ENCODE measurements at places on chromosomes 3 and 15.

- ATAC-seq = peak; percentile 81
Measured at GRCh38 chr3:46566040-46566641, at the start of gene LRRC2. Gene LRRC2 (minus strand): TSS chr3:46566302. CDS start chr3:46551591, 14,711 bp downstream.

DNA sequence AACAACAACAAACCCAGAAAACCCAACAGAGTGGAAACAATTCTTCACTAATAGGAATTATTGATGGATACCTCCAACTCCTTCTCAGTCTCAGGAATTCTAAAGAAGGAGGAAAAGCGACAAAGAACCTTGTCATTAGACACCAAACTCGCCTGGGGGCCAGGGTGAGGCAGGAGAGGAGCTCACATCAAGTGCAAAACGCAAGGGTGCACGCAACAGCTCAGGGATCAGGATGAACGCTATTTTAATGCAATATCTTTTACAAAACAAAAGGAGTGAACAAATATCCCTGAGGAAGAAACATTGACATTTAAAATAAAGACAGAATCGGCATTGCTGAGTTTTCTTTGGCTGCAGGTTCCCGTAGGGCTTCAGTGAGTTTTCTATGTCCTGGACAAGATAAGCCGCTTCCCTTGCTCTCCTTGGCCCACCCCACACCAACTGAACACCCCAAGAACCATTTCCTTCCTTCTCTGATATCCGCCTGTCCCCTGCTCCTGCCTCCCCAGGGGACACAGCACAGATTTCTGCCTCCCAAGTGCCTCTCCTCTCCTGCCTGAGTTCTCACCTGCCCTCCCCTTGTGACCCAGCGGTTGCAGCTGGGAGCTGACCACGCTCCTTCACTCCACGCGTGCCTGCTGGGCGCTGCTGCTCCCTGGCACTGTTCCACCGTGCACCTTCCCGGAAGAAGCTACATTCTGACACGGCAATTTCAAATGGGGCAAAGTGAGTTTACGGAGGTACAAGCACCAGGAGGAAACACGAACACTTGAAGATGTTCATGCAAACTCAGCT lies 63.0 kb downstream of the ATP10A start:
- ATAC-seq = no peak

DNA sequence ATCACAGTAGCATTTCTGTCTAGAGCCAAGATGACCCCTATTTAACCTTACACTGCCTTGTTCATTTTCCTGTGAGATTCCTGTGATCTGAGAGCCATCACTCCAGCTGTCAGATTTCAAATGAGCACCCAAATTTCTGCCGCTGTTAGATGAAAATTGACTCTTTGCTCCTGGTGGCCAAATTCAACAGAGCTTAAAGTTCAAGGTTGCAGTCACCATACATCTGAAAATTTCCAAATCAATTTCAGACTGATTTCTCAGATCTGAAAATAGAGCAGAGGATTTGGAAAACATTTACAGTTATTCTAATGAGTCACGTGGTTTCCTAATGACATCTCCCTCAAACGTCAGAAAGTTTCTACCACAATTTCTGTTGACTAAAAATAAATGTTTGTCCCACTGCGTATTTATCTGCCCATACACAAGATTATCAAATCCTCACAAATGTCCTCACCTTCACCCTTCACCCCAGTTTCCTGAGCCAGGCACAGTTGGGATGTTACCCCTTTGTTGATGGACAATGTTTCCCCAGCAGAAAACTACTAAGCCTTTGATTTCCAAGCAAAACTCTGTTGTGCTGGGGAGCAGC lies 16.4 kb downstream of the HDC start:
- ATAC-seq = no peak

GRCh38 chr3:37504583-37505357 lies 330.4 kb upstream of the LRRFIP2 start:
- no peak for ATAC-seq

- ATAC-seq = no peak
Measured at GRCh38 chr3:194854206-194854605, 168.5 kb downstream of the FAM43A start.

- no peak for ATAC-seq
Measured at GRCh38 chr15:71375934-71376333, 260.7 kb downstream of the THSD4 start.

Measured in activated CD4-positive, CD25-positive, alpha-beta regulatory T cell treated with anti-CD3 and anti-CD28 coated beads, Interleukin-2, amount 50 U/mL, for 24 hours (primary cell).